ENCODE measurements at places on chromosomes 7 and 10.

GRCh38 chr7:32881074-32881982, 10.2 kb downstream of the KBTBD2 start:
- no peak for DNase-seq

DNA sequence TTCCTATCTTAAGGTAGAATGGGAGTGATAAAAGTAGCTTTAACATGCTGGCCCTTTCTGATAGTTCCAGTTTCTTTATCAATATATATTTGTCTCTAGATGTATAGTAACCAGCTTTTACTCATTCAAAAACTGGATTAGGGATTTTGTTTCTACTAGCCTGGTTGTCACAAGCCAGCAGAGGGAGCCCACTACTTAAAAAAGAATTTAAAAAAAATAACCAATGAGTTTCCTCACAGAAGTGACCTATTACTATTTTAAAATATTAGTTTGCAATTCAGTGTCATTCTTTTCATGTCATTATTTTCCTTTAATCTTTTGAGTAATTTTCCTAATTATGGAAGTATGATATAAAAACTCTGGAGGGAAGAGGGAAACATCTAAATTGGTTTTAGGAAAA, 142.1 kb downstream of the PHTF2 start:
- DNase-seq = peak; percentile 21

DNA sequence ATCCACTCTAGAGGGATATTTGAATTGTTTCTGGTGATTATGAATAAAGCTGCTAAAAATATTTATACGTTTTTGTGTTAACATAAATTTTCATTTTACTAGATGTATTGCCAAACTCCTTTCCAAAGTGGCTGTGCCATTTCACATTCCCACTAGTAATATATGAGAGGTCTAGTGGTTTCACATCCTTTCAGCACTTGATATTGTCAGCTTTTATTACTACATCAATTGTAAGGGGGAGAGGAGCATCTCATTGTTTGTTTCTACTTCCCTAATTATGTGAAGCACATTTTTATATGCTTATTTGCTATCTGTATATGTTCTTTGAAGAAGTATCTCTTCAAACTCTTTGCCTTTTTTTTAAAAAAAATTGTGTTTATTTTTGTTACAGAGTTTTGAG, 184.5 kb downstream of the ADK start:
- DNase-seq = no peak

GRCh38 chr10:88895250-88895649, 15.2 kb downstream of the STAMBPL1 start:
- no peak for DNase-seq

DNA sequence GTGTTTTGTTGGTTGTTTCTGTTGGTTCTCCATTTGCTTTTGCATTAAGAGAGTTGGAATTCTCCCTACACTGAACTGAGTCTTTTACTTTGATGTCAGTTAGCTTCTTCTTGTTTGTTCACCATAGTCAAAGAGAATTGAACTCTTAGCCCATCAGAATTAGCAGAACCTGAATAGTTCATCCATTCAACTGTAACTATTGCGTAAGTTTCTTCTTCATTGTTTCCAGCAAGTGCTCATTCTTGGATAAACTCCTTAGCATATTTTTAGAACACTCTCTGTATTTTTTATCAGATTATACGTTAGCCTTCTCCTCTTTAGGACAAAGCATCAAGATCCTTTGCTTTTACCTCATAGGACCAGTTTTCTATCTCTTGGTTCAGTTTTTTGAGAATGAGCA, 128.4 kb upstream of the RAB11FIP2 start:
- DNase-seq = no peak

GRCh38 chr10:58868736-58869435, 307.6 kb upstream of the PHYHIPL start:
- DNase-seq = no peak

- no peak for DNase-seq
Measured at GRCh38 chr7:128163473-128163872, 77.6 kb upstream of the LEP start.

DNA sequence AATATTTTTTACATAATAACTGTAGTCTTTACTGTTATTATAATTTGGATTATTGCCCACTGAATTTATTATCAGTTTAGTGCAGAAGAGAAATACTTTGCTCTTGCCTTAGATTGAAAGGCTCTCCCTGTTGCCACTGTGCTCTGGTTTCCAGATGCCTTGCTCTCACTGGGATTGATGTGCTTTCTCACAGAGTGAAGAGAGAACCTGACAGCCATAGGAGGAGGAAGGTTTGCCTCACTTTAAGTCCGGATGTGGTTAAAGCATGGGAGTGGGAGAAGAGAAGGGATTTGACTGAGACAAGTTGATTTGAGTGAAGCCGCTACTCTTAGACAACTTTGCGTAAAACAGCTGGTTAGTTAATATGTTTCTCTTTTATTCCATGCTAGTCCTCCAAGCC, 68.2 kb upstream of the RPA3 start:
- no peak for DNase-seq

DNA sequence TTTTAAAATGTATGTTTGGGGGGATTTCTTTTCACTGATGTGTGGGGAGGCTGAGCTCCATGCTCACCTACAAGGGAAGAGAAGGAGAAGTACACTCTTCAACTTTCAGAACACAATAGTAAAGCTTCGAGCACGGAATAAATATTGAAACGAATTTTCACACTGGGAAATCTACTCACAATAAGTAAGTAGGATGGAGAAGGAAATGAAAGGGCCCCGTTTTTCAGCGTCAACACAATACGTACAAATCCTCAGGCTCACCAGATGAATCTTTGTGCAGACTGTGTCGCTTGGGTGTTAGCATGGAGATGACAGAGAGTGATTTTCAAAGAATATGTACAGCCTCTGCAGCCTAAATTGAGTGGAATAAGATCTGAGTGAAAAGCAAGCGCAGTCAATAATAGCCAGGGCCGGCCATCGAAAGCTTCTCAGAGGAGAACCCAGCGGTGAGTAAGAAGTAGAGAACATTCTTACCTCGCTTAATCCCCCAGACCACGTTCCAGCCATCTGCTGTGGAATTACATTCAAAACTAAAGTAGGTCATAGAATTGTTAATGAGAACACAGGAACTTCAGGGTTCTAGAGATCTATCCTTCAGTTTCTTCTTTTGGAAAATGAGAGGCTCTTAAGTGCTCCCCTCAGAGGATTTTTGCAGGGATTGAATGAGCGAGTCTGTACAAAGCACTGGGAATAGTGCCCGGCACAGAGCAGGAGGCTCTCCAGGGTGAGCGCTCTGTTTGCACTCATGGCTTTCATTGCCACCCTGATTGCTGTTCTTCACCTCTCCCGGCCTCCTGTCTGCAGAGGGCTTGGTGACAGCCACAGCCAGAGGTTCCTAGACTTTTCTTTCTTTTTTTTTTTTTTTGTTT, 292.8 kb downstream of the SFMBT2 start:
- DNase-seq = no peak

- DNase-seq = no peak
Measured at GRCh38 chr7:149751043-149751775, 22.2 kb downstream of the ZNF467 start.

DNA sequence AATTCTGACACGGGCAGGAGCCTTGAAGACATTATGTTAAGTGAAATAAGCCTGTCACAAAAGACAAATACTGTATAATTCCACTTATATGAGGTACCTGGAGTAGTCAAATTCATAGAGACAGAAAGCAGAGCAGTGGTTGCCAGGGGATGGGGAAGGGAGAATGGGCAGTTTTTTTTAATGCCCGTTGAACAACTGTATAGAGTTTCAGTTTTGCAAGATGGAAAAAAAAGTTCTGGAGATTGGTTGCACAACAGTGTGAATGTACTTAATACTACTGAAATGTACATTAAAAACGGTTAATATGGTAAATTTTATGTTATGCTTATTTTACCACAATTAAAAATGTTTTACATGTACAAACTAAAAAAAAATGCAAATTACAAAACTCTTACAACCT, 63.6 kb upstream of the EFCAB10 start:
- no peak for DNase-seq

DNA sequence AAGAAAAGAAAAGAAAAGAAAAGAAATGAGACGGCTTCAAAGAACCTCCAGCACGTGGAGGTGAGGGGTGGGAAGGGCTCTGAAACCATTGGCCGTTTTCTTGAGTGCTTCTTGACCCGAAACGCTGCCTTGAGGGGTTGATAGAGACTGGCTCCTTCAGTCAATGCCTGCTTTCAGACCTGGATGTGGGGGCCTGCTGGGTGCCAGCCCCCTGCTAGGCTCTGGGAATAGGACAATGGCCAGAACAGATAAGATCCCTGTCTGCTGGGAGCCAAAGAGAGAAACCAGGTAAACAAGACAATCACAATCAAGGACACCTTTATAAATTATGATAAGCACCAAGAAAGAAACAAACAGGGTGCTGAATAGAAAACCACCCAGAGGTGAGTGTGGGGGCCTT, 27.7 kb downstream of the ZMIZ1 start:
- no peak for DNase-seq

GRCh38 chr10:131852176-131852822, 48.5 kb upstream of the PPP2R2D start:
- DNase-seq = no peak

- no peak for DNase-seq
Measured at GRCh38 chr10:86690657-86691084, 22.4 kb downstream of the LDB3 start.

DNA sequence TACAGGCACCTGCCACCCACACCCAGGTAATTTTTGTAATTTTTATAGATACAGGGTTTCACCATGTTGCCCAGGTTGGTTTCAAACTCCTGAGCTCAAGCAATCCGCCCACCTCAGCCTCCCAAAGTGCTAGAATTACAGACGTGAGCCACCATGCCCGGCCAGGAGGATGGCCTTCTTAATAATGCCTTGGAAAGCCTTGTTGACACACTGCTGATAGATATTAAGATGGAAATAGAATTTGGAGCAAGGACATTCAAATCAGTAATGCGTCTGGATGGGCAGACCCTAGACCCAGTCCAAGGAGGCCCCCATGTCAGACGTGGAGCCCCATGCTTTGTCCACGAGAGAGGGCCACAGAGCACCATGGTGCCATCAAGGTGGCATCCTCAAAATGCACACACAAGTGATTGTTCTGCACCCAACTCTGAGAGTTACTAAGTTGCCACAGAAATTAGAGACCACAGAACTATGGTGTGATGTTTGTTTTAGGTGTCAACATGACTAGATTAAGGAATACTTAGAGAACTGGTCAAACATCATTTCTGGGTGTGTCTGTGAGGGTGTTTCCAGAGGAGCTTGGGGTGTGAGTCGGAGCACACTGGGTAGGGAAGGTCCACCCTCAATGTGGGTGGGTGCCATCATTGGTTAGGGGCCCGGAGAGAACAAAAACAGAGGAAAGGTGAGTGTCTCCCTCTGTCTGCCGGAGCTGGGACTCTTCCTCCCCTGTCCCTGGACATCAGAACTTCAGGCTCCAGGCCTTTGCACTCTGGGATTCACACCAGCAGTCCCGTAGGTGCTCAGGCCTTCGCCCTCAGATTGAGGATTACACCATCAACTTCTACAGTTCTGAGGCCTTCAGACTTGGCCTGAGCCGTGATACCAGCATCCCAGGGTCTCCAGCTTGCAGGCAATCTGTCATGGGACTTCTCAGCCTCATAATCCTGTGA, 34.5 kb downstream of the EBF3 start:
- DNase-seq = no peak

DNA sequence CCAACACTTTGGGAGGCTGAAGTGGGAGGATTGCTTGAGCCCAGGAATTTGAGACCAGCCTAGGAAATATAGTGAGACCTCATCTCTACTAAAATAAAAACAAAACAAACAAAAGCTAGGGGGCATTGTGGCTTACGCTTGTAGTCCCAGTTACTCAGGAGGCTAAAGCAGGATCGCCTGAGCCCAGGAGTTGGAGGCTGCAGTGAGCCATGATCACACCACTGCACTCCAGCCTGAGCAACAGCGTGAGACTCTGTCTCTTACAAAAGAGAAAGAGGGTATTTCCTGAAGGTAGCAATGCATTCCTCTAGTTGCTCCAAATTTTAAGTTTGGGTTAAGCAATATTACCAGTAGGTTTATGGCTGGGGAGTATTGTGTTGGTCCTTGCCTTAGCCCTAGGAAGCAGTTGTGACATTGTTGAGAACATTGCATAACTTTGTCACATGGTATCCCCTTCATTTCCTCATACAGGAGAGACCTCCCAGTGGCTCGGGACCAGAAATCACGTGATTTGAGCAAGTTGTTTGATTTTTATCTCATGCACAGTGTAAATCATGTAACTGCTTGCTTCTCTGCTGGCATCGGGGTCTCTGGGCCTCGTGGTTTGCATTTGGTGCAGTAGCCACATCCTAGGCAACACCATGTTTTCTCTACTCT, 23.3 kb upstream of the SMARCD3 start:
- DNase-seq = peak; percentile 10

DNA sequence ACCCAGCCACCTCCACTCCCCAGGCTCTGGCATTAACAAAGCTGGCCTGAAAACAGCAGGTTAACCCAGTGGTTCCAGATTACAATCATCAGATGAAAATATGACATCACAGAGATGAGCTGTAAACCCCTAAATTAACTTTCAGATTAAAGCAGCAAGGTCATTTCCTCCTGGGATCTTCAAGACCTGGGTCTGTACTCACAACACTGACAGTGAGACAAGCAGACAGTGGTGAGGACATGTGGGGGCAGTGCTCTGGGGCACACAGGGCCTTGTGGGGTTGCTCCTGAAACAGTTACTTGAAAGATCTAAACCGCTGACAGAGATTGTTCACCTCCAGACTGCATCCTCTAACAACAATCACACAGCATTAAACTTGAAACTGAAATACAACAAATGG, 134.1 kb downstream of the ZNF438 start:
- no peak for DNase-seq

- DNase-seq = no peak
Measured at GRCh38 chr10:13970236-13970956, 360.3 kb downstream of the FRMD4A start.

- DNase-seq = no peak
Measured at GRCh38 chr10:60955316-60955715, 11.3 kb upstream of the RHOBTB1 start.

GRCh38 chr7:128031901-128032604, 816 bp upstream of the LRRC4 start:
- DNase-seq = peak; percentile 50

DNA sequence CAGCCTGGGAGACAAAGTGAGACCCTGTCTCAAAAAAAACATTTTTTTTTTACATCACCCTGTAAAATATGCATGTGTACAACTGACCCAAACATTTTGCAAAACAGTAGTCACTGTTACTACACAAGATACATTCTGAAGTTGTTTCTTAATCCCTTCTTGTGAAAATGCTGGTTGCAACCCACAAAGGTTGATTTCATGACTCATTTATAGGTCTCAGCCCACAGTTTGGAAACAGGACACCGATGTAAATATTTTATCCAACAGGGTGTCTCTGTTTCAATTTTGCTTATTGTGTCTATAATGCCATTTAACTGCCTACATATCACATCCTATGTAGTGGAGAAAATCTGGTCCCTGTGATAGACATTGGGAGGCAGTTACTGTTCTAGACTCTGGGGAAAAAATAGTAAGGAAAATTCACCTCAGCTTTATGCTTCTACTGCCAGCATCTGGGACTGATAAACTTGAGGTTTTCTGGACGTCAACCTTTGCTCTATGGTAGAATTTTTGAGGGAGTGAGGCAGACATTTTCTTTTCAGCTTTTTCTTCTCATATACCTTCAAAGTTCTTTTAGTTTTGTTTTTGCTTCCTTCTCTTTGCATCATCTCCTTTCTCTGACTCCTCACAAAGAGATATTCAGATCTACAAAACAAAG, 1.6 kb upstream of the RAB19 start:
- peak; percentile 60 for DNase-seq
